Dorsolateral prefrontal cortex (tissue), 122 donors: ENCODE measurements at places on chromosomes 3 and 15.

DNA sequence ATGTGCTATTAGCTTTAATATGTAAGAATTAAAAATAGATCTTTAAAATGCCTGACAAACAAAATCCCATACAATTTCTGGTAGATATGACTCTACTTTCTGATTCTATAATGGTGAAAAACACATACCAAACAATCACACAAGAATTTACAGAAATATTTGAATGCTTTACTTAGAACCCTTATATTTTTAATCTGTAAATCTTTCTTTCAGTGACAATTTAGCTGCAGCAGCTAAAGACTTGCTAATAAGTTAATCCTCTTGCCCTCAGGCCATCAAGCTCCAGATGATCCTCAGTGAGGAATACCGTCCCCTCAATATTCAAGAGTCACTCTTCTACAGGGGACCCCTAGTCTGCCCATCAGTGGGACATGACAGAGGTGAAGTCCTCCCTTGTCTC, 55.6 kb downstream of the C3orf80 start:
- no peak for DNase-seq

DNA sequence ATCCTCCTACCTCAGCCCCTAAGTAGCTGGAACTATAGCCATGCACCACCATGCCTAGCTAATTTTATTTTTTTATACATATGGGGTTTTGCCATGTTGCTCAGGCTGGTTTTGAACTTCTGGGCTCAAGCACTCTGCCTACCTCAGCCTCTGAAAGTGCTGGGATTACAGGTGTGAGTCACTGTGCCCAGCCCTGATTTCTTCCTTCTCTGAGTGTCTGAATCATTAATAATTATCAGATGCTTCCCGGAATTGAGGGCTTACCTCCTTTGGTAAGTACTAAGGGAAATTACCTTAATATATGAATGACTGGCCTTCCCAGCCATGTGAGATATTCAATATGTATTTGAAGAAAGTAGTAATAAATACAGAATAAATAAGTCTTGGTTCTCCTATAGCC, 7.2 kb downstream of the CLPX start:
- no peak for DNase-seq

DNA sequence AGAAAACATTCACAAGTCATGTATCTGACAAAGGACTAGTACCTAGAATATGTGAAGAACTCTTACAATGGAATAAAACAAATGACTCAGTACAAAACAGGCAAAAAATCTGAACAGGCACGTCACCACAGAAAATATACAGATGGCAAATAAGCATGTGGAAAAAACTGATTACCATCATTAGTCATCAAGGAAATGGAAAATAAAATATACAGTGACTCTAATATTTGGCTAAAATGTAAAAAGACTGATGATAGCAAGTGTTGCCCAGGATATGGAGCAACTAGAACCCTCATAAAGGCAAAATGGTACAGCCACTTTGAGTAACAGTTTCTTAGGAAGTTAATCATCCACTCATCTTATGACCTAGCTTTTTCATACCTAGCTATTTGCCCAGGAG, 95.8 kb upstream of the ABHD17C start:
- DNase-seq: no peak

GRCh38 chr3:117407317-117407716, 697.7 kb downstream of the TUSC7 start:
- no peak for DNase-seq

DNA sequence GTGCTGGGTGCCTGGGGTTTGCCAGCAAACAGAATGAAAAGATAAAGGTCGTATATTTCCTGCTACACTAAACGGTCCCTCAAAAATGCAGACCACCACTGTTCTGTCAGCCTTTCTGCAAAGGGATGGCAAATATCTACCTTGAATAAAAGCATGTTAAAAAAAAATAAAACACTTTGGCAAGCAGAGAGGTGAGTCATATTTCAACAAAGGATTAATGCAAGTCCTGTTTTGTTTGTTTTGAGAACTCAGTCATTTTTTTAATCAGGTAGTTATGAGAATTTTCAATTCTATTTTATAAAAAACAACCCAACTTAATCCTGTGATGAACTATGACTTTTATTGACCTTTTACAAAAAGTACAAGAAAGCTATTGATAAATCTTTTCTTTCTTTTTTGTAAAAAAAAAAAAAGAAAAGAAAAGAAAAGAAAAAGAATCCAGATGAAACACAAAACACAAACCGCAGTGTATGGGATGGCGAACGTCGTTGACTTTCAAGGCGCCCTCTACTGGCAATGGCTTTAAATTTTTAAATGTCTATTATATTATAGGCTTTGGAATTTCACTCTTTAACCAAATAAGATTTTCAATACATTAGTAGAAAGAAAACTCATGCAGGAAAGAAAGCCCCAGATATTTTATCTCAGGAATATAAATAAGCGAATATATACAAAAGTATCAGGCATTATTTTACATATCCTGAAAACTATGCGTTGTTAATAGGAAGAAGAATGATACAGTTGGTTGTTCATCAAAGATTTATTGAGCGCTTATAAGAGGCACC, 87.8 kb downstream of the NCEH1 start:
- no peak for DNase-seq

DNA sequence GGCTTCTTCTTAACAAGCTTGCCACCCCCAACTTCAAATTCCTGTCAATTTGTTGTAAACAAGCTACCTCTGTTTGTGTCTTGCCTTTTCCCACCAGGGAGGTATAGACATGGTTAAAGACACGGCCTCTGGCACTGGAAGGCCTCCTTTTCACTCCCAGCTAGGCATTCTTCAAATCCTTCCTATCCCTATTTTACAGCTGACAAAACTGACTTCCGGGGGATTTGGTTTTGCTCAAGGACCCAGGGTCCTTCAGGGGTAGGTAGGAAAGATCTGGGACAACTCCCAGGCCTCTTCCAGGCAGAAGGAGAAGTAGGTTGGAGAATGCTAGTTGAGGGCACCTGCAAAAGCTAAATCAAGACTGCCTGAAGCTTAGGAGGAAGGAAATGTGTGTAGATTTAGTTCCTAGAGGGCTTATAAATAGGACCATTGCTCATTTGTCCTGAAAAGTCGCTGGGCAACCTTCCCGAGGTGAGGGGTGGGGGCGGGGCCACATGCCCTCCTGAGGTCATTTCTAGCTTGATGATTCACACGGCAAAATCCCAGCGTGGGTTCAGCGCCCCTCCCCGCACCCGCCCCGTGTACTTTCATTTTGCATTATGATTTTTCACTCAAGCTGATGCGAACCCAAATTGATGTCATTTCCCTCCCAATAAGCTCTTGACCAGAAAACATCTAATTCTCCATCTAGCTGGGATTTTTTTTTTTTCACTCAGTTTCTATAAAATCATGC, 365.5 kb downstream of the SHQ1 start:
- DNase-seq: no peak

GRCh38 chr3:135862361-135862760, 103.2 kb upstream of the PPP2R3A start:
- DNase-seq: no peak

DNA sequence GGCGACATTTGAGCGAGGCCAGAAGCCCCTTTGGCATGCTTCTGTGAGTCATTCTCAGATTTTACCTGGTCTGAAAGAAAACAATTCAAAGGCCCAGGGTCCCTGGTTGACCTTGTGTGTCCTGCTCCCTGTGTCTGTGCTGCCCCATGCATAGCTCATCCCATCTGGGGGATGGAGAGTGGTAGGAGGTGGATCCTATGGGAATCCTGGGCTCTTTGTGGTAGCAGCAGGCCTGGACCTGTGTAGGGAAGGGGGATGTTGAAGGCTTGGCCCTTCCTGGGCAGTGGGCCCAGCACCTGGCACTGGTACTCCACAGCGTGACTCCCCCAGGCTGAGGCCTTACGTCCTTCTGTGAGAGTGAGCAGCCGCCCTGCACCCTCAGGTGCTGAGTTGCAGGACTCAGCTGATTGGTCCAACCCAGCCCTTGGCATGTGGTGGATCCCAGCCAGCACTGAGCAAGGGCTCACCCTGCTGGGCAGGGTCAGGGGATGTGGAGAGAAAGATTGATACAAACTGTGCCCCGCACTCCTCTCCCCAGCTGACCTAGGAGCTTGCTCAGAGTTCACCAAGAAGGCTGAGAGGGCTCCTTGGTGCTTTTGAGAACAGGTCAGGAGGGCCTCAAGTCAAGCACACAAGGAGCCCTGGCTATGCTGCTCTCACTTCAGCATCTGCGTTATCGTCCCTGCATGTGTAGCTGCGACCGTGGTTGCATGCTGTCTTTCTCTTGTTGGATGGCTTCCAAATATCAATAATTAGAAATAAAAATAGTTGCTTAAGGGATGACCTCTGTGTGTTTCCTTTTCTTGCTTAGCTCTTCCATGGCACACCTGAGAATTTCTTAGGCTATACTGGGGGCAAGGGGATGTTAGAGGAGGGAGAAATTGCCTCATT, 21.4 kb upstream of the JMJD7 start:
- DNase-seq: no peak

GRCh38 chr3:178707311-178708031, 171.2 kb downstream of the KCNMB2 start:
- no peak for DNase-seq

GRCh38 chr3:21919383-21919782, 168.4 kb upstream of the ZNF385D start:
- no peak for DNase-seq

GRCh38 chr3:83662381-83662960, 1296.3 kb upstream of the CADM2 start:
- DNase-seq: no peak

DNA sequence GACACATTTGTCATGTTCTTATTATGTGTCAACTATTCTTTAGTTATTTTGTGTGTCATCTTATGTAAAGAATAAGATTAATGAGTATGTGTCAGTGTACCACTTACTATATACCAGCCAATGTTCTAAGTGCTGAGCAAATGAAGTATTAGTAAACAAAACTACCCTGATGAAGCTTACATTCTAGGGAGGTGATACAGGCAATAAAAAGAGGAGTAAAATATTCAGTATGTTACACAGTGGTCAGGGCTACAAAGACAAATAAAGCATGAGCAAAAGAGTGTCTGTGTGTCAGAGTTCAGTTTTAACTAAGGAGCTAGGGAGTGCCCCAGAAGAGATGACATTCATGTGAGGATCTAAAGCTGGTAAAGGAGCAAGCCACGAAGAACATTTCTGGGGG, 79.1 kb downstream of the TRPC1 start:
- no peak for DNase-seq

- no peak for DNase-seq
Observed at GRCh38 chr3:144287001-144287400, 315.4 kb downstream of the DIPK2A start.

DNA sequence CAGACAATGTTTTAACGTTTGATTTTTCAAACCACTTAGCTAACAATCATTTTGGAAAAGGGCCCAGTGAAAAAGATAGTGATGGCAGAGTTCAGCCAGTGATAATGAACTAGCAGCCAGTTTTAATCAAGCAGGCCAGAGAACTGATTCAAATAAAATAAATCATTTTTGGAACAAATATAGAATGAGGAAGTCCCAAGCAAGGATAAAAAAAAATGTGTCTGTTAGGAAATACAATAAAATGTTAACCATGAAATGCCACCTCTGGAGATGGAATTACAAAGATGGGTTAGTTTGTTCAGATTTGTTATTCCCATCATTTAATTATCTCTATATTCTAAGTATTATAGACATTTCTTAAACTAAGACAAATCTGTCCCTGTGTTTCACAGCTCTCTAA, 1.1 kb downstream of the HERC1 start:
- DNase-seq: no peak

- DNase-seq: no peak
Observed at GRCh38 chr3:64264501-64265109, 39.3 kb upstream of the PRICKLE2 start.

DNA sequence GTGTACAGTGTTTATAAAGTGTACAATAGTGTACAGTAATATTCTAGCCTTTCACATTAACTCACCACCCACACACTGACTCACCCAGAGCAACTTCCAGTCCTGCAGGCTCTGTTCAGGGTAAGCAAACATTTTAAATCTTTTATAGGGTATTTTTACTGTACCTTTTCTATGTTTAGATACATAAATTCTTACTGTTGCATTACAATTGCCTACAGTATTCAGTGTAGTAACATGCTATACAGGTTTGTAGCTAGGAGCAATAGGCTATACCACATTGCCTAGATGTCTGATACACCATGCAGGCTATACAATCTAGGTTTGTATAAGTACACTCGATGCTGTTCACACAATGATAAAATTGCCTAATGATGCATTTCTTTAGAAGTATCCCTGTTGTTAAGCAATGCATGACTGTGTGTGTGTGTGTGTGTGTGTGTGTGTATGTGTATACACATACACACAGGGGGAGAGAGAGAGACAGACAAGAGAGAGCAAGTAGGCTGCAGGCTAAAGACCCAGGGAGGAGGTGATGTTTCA, 72.5 kb upstream of the PRR23C start:
- no peak for DNase-seq

DNA sequence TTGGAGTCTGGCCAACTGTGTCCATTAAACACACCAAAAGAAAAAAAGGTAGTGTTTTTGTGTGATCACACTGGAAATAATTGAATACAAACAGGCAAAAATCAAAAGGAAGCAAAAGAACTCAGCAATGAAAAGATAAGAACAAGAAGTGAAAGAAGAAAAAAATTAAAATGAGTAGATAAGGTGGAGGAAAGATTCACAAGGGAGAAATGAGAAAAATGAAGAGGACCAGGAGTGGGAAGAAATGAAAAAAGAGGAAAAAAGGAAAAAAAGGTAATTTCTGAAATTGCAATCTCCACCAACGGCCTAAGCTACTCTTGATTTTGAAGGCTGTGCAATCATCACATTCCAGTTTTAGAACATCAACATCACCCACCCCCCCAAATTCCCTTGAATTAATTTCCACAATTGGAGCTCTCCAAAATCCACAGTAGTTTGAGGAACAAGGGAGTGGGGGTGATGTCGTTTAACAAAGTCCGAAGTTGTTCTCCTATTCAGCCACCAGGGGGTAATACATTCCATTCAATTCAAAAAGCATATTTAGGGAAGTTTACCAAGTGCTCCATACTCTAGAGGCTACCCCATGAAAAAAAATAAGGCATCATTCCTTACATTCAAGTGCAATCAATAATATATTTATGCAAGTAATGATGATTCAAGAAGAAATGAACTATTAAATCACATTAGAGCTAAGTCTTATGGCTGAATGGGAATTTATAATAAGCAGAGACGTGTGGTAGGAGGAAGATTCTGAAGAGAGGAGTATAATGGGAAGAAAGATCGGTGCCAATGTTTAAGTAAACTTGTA, 37.4 kb downstream of the ZNF860 start:
- DNase-seq: no peak

GRCh38 chr3:14991818-14992612, 44.6 kb downstream of the NR2C2 start:
- no peak for DNase-seq

GRCh38 chr3:163809540-163809993, 1268.7 kb downstream of the SI start:
- DNase-seq: no peak

DNA sequence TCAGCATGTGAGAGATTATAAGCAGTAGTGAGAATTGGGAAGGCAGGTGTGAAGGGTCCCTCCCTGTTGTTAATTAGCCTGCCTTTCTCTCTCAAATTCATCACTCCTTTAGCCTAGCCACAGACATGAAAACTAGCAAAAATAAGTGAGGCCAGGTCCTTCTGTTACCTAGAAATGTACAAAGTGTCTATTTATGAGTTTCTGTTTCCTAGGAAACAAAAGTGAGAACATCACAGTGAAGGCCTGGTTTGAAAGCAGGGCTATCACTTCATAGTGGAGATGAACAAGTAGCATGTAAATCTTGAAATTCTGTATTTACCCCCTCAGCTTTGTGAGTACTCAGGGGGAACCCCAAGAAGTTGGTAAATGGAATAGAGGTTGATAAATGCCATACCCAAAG, 78.2 kb upstream of the UMPS start:
- no peak for DNase-seq

GRCh38 chr15:39016706-39017105, 452.1 kb upstream of the RASGRP1 start:
- DNase-seq: no peak

- DNase-seq: no peak
Observed at GRCh38 chr3:195025056-195025883, 245.7 kb downstream of the XXYLT1 start.
